ENCODE measurements at places on chromosomes 4 and X.

- no peak for DNase-seq
Observed at GRCh38 chrX:71250841-71251240, 3.1 kb downstream of the ZMYM3 start.

GRCh38 chr4:182918791-182919302 is 1.7 kb upstream of the DCTD start:
- DNase-seq, result no peak

- no peak for DNase-seq
Observed at GRCh38 chr4:169313732-169314131, 43.0 kb upstream of the SH3RF1 start.

DNA sequence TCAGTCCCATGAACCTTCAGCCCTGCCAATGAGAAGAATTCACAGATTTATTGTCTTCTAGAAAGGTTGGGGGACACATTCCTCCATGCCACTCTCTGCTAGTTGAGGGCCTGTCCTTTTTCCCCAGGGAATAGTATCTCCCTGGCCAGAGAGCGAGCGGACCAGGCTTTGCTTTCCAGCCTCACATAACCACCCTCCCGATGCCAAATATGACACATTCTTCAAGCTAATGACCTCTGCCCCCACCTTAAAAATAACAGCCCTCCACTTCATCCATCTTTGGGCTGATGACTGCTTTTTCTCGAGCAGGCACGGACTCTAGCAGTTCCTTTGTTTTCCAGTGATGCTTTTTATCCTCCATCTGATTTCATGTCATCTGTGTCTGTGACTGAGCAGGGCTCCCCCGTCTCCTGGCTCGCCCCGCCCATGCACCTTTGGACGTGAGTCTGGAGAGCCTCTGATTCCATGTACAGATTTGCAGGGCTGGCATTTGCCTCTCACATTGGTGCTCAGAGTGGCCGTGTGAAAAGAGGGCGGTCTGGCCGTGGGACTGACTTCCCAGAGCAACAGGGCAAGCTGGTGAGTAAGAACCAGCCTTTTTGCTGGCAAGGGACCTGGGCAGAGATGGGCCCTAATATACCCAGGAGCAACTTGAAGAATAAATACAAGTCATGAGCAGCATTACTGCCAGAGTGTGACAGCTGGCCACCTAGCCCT is 279.8 kb downstream of the BCOR start:
- no peak for DNase-seq

GRCh38 chr4:101419336-101420135 is 72.2 kb upstream of the PPP3CA start:
- DNase-seq, result no peak

All from NCI-H226 (cell line).